ENCODE measurements at places on chromosomes 4 and X.

DNA sequence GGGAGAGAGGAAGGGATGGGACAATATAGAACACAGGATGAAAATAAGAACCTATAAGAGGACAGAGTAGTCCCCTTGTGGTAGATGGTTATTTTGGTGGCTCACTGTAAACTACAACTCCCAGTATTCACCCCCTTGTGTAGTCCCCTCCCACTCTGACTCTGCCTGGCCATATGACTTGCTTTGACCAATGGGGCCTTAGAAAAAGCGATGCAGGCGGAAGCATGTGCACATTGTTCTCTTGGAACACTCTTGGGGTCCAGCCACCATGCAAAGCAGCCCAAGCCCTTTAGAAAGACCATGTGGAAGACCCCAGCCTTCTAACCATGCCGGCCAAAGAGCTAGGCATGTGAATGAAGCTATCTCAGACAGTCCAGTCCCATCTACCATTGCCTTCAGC is 415.0 kb downstream of the BCOR start:
- no peak for DNase-seq

DNA sequence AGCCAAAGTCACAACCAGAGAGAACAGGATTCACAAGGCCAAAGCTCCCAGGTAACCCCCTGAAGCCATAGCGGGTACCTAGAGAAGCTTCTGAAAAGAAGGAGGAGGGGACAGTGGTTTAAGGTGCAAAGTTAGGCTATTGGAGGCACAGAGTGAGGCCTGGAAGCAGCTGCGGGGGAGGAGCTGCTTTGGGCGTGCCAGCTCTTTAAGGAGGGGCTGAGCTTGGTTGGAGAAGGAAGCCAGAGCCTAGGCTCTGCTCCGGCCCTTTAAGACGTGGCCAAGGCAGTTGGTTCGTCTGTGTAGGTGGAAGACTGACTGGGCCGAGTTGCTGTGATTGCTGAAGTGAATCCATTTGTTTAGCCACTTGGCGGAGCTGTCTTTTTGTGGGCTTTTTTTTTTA is 1.5 kb downstream of the KLF8 start:
- no peak for DNase-seq

- no peak for DNase-seq
Measured at GRCh38 chrX:56975611-56976010, 19.7 kb downstream of the SPIN3 start.

GRCh38 chr4:169383724-169384123 is 113.0 kb upstream of the SH3RF1 start:
- DNase-seq, result no peak

DNA sequence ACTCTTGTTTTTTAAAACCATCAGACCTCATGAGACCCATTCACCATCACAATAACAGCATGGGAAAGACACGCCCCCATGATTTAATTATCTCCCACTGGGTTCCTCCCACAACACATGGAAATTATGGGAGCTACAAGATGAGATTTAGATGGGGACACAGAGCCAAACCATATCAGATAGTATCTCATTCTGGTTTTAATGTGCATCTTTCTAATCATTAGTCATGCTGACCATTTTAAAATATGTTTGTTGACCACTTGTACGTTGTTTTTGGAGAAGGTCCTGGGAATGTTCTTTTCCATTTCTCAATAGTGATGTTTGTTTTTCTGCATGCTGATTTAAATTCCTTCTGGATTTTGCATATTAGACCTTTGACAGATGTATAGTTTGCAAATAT is 119.0 kb downstream of the RTL3 start:
- DNase-seq, result no peak

DNA sequence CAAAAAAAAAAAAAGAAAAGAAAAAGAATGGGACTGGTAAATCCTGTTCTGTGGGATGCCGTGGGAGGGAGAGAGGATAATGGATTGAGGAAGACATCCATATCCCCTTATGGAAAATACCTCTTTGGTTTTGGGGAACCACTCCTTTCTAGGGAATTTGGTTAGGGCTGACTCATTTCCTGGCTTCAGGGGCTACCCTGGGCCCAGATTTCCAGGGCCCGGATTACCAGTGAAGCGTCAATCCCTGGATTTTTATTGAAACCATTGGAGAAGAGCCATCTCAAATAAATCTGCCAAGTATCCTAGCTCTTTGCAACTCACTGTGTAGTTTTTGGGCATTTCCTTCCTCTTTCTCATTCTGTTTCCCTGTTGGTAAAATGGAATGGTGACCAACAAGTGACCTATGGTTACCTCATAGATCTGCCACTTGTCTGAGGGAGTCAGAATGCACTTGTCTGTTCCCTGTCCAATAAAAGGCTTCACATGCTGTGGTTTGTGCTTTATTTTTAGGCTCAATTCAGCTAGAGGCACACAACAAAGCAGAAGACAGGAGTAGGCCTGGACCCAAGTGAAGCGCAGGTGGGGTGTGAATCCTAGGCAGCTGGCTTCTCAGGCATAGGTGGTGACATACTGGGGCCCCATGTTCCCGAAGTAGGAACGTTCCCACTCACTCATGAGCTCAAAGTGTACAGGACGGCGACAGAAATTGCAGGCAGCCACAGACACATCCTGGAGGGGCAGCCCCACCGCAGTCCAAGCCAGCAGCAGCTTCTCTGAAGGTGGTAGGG is 8.6 kb downstream of the APEX2 start:
- no peak for DNase-seq

DNA sequence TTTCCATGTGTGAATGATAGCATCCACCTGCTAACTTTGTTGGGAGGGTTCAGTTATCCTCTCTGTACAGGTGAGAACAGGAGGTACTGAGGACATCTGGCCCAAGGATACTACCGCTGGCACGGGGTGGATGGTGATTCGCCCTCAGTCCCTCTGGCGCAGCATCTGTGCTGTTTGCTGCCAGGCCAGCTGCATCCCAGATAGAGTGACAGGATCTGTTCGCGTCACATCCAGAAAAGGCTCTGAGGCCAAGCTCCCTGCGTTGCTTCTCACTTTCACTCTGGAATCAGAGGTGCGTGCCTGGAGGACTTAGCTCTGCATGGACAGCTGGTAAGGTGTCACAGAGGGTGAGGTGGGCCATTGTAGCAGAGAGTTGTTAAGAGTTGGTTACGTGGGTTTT is 95.4 kb downstream of the TBL1X start:
- no peak for DNase-seq

- DNase-seq, result no peak
Measured at GRCh38 chrX:71253253-71254091, 468 bp downstream of the ZMYM3 start.

DNA sequence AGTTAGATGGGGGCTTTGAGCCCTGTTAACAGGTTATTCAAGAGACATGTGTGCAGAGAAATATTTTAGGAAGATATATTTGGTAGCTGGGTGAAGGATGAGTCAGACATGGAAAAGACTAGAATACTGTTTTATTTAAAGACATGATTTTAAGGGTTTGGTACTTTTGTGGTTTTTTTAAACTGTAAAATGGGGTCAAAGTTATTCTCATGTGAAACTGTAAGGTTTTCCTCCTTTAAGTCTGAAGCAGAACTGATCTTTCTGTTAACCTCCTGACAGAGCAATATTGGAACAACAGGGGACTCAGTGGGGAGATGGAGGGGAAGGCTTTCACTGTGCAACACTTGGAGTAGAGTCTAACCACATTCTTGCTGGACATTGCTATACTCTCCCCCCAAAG is 112.4 kb upstream of the LSM6 start:
- DNase-seq, result no peak

- DNase-seq, result no peak
Measured at GRCh38 chr4:40850496-40850895, 100.7 kb downstream of the NSUN7 start.

GRCh38 chr4:76300012-76300411 is 6.5 kb upstream of the STBD1 start:
- no peak for DNase-seq

GRCh38 chr4:141849778-141850177 is 213.4 kb downstream of the IL15 start:
- no peak for DNase-seq

GRCh38 chrX:133365871-133366611 is 49.2 kb downstream of the GPC4 start:
- no peak for DNase-seq

DNA sequence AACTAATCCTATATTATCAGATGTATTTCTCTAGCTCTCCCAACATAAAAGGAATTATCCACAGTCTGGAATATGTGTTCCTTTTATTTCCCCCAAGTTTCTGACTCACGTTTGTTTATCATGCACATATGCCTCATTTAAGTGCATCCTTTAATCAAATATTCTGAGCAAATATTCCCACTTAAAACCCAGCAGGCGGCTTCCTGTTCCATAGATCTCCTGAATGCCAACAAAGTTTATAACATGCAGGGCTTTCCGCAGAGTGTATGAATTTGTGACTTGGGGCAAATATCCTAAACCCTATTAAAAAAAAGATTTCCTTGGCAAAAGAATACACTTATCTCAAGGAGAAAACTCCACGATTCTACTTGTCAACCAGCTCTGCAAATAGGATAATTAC is 16.9 kb downstream of the GLRA2 start:
- no peak for DNase-seq

- no peak for DNase-seq
Measured at GRCh38 chr4:108371282-108371681, 202.6 kb upstream of the LEF1 start.

- DNase-seq, result no peak
Measured at GRCh38 chr4:101418466-101418865, 71.1 kb upstream of the PPP3CA start.

GRCh38 chr4:139656614-139657486 is 8.8 kb upstream of the MGST2 start:
- DNase-seq, result peak; percentile 50

GRCh38 chr4:121459026-121459425 is 78.2 kb upstream of the QRFPR start:
- DNase-seq, result no peak

- no peak for DNase-seq
Measured at GRCh38 chr4:37976507-37976906, 16.3 kb downstream of the PTTG2 start.

DNA sequence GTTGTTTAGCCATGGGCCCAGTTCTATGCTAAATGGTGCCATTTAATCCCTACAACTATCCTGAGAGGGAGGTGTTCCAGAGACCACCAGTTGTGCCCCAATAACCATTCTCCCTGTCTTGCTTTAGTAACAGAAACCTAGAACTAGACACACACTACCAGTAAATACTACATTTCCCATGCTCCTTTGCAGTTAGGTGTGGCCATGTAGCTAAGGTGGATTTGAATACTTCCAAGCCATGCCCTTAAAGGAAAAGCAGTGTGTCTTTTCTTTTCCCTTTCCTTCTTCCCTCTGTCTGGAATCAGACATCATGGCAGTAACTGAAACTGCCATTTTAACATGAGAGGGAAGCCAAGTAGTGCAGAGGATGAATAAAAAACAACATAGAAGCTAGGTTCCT is 90.9 kb upstream of the TMEM33 start:
- no peak for DNase-seq

GRCh38 chrX:152028579-152028978 is 54.1 kb upstream of the GABRE start:
- no peak for DNase-seq

DNA sequence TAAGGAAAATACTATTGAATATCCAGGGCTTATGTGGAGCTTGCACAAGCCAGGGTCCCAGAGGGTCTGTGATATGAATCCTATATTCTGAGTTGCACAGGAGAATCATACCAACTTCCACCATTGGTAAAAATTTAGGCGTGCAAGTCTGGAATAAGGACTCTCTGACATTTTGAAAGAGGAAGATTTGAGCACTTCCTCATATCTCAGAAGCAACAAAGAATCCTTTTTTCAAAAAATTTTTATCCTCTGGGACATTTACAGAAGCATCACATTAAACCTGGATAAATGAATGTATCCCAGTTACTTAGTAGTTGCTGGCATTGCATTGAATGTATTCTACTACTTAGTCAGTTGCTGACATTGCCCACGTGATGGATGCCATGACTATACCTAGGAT is 24.2 kb upstream of the CAMK2D start:
- DNase-seq, result no peak

- no peak for DNase-seq
Measured at GRCh38 chr4:102497986-102498385, 3.2 kb upstream of the NFKB1 start.

DNA sequence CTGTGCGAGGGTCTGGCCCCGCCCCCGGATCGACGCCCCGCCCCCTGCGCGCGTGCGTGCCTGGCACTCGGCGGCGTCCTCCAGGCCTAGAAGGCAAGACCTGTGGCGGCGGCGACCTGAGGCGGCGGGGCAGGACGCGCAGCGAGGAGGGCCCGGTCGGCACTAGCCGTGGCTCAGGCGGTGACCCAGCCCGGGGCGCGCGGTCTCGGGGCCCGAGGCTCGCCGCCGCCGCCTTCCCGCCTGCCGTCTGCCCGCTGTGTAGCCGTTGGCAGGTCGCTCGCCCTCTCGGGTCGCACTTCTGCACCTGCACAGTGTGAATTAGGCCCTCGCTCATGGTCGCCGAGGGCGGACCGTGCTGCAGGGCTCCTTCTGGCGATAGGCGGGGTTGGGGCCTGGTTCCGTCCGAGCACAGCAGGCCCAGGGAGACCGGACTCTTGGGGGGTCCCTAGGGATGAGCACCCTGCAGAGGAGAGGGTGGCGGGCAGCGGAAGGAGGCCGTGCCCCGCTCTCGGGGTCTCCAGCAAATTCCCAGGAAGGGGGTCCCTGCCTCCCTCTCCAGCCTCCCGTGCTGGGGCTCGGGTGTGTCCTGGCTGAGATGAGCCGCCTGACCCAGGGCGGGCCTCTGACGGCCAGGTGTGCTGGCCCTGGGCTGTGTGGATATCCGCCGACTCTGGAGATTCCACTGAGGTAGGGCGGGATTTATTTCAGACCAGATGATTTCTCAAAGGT is 557 bp upstream of the FAM53A start:
- DNase-seq, result no peak

DNA sequence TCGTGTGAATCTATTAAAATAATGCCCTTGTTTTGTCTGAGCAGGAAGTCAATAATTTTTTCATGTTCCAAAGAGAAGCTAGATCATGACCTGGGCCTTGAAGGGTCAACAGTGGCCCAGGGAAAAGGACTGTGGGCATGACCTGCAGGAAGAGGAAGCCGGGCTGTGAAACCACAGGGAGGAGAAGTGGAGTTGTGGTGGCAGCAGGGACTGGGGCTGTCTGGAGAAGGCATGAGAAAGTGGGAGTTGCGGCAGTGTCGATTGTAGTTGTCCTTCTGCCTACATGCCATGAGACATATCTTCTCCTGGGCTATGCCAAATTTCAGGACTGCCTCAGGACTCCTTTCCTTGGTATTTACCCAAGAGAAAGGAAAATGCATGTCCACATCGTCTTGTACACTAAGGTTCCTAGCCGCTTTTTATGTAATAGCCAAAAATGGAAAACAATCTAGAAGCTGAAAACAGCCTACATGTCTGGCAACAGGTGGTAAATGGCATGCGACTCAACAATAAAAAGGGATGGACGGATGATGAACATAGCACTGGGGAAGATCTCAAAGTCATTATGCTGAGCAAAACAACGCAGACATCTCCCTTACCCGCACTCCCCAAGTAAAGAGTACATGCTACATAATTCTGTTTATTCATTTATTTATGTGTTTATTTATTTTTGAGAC is 13.6 kb upstream of the PTTG2 start:
- DNase-seq, result no peak

DNA sequence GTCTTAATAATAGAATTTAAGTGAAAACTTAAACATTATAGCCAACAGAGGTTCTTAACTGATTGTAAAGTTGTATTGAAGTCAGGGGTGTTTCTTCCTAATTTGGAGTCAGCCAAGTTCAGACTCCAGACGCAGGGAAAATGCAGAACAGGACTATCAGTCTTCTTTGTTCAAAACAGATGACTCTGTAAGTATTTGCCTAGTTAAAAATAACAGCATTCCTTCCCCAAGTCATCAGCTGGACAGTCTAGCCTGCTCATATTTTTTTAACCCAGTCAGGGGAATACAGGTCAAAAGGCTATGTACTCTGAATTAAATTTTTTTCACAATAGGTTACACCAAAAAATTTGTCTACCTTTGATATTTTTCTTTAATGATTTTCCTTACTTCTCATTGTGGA is 73.8 kb upstream of the DCLK2 start:
- DNase-seq, result no peak

Measured in NCI-H1417 treated with DMSO at 0.1 percent for 48 hours (cell line).